Right ventricle myocardium inferior (tissue), 1 donor: ENCODE measurements at places on chromosomes 3 and 15.

GRCh38 chr3:11582191-11582968, 61.3 kb downstream of the VGLL4 start:
- peak; percentile 74 for DNase-seq

- DNase-seq = peak; percentile 91
Observed at GRCh38 chr3:50324351-50325112, 2.0 kb upstream of the HYAL2 start.

- DNase-seq = no peak
Observed at GRCh38 chr15:78049691-78050440, 27.6 kb downstream of the TBC1D2B start.

- peak; percentile 82 for DNase-seq
Observed at GRCh38 chr15:66566963-66567531, 1.2 kb upstream of the LCTL start.

DNA sequence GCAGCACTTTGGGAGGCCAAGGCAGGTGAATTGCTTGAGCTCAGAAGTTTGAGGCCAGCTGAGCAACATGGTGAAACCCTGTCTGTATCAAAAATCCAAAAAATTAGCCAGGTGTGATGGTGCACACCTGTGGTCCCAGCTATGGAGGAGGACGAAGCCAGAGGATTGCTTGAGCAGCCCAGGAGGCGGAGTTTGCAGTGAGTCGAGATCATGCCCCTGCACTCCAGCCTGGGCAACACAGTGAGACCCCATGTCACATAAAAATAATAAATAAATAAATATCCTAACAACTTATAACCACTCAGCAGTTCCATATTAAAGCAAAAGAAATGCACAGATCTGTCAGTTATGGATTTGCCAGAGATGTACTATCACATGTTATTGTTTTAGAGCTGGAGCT, 62.6 kb downstream of the LMLN start:
- DNase-seq = no peak
